ENCODE measurements at places on chromosomes 13 and 19.

GRCh38 chr19:38977445-38978325, 2.1 kb upstream of the FBXO17 start:
- DNase-seq = peak; percentile 53

GRCh38 chr13:50518781-50519201, 324.7 kb downstream of the DLEU7 start:
- DNase-seq = no peak

DNA sequence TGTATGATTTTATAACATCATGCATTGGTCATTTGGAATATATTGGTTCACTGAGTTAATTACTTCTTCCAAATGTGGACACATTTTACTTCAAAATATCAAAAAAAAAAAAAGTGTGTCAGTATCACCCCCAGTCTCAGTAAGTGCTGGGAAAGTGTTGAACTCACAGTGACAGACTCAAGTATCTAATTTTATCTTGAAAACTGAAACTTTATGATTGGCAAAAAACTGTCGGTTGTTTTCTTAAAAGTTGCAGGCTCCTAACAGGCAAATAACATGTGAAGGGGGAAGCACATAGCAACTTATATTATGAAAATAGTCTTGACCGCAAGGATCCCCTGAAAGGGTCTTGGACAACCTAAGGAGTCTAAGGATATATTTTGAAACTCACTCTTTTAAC, 33.5 kb upstream of the TPP2 start:
- no peak for DNase-seq

DNA sequence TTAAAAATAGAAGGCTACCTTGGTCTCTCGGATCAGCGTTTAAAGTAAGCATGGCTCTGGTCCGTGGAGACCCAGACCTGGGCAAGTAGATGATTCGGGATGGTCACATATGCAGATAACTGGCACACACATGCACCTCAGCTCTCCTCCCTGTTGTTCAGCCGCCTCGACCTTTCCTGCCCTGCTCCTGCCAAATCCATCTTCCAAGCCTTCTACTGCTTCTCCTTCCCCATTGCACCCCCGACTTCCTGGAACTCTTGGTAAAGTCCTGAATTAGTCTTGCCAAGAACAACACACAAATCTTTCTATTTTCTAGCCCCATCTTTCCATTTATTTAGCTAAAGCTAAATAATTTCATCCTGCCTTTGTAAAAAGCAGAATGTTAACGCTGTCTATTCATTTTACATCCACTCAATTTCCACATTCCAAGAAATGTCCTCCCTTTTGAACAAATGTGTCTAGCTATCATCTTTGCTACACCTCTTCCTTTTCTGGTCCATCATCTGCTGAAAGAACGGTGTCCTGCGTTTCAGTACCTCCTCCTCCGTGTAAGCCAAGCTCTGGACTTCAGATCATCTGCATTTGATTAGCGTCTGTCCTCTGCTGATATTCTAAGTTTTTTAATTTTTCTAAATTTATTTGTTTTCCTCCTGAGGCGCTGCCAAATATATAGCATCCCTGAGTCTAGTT, 92.5 kb downstream of the ZIC5 start:
- no peak for DNase-seq

GRCh38 chr19:21569494-21569865, 64.1 kb downstream of the ZNF429 start:
- no peak for DNase-seq

DNA sequence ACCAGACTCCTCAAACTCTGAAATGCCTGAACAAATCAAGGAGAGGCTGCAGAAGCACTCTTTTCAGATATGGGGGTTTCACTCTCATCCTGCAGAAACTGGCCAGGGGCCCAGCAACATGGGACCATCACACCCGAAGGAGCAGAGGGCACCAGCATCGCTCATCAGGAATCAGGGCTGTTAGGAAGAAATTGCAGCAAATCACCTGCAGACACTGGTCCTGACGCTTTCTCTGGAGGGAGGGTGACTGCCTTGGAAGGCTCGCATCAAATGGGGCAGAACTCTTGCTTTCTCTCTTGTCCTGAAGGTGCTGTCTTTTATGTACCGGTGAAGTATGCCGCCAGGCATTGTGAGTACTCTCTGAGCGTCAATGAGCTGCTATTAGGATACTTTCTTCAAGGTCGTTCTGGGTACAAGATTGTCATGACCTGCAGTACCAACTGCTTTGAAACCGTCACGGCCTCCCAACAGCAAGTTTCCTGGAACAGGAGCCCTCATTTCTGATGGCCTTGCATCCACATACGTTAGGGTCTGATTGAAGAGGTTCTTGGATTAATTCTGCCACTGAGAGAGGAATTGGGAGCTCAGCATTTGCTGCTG, 155.7 kb upstream of the SOX1 start:
- DNase-seq = no peak

DNA sequence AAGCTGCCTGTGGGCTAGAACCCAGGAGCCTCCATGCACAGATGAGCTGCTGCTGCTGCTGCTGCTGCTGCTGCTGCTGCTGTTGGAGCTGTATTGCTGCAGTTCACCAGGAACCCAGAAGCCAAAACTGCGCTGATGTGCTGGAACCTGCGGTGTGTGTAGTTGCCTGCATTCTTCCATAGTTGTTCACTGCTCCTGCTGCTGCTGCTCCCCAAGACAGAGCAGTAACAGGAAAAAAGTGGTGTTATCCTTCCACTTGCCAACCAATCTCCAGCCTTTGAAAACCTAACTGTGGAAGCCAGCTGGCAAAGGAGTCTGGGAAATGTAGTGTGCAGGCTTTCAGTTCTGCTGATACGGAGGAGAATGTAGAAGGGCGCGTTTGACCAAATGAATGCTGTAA, 37.9 kb downstream of the ARHGAP35 start:
- DNase-seq = no peak

GRCh38 chr19:58568453-58569130, 4.5 kb downstream of the MZF1 start:
- DNase-seq = no peak

DNA sequence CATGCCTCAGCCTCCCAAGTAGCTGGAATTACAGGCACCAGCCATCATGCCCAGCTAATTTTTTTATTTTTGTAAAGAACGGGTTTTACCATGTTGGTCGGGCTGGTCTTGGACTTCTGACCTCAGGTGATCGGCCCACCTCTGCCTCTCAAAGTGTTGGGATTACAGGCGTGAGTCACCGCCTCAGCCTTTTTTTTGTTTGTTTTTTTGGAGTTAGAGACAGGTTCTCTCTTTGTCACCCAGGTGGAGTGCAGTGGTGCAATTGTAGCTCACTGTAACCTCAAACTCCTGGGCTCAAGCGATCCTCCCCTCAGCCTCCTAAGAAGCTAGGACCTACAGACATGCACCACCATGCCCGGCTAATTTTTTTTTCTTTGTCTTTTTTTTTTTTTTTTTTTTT, 15.6 kb upstream of the NOTCH3 start:
- no peak for DNase-seq

DNA sequence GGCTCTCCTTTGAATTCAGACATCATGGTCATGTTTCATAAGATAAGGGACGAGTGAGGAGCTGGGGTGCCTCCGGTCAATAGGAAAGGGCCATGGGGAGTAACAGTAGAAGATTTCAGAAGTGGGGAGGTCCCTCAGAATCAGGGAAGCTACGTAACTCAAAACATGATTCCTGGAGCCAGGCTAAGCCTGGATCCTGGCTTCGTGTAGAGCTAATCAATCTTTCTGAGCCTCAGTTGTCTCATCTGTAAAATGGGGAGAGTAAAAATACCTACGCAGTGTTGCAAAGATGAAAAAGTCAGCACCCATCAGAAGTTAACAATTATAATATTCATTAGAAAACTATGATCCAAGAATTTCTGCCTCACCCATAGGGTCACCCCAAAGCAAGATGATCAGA, 106.5 kb downstream of the CACNA1A start:
- no peak for DNase-seq

DNA sequence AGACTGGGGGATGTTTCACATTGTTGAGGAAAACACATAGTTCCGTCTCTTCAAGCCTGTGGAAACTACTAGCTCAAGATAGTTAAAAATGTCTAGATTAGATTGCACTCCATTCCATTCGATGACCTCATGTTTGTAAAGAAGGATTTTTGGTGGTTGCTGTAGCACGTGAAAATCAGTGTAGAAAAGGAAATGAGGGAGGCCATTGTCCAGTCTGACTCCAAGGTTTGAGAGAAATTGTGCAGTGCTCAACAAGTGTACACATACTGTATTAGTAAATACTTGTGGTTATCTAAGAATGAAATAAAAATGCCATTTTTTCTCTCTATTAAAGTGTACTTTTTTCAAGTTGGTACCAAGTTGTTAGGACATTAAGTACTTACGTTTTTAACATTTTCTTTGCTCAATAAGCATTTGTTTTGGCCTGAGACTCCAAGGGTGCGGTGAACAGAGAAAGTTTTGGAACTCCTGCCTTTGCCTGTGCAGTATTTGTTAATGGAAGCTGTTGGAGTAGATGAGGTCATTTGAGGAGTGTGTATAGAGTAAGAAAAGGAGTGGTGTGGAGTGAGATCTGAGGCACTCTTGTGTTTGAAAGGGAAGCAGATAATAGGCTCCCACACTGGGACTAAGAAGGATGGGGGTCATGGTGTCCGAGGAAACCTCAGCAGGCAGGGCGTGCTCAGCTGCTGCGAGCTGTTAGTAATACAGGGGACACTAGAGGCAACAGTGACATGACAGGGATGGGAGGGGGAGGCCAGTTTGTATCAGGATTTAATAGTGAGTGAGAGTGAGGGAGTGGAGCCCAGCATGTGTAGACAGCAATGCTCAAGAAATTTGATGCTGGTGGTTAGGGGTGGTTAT, 4.4 kb downstream of the WASF3 start:
- DNase-seq = no peak

GRCh38 chr19:50926144-50926543, 14.9 kb upstream of the KLK4 start:
- no peak for DNase-seq

GRCh38 chr13:46903748-46904147, 6.9 kb upstream of the HTR2A start:
- no peak for DNase-seq

DNA sequence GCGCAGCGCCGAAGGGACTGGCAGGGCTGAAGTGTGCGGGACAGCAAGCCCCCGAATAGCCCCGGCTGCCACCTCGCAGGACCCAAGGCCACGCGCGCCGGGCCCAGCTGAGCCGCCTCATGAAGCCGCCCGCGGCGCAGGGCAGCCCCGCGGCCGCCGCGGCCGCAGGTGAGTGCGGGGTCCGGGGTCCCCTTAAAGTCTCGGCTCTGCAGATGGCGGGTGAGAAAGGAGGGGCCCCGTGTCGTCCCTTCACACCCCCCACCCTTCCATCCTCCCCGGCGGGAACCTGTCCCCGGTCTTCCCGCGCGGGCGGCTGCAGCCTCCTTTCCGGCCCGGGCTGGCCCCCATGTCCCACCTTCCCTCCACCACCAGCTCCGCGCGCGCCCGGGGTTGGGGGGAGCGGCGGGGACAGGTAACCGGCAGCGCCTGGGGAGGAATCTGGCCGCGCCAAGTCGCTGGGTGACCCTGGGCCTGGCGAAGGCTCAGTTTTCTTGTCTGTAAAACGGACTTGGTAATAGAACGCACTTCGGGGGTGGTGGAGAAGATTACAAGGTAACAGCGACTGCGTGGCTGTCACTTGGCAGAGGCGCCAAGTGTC, 338 bp downstream of the RGCC start:
- no peak for DNase-seq

DNA sequence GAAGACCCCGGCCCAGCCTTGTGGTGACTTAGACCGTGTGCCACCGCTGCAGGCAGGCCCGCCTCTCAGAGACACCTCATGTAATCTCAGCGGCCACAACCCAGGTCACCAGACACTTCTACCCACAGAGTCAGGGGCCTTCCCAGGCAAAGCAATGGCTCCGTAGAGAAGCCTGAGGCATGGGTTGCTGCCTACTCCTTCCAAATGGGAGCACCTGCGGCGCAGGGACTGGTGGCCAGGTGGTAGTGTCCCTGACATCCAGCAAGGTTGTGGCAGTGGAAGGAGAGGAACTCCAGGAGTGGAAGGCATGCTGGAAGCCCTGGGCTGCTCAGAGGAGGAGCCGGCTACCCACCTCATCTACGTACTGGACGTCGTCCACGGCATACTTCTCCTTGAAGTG, 21.0 kb downstream of the PEPD start:
- no peak for DNase-seq

- DNase-seq = no peak
Observed at GRCh38 chr19:10708291-10708690, 7.1 kb downstream of the QTRT1 start.

GRCh38 chr19:31073485-31074198, 275.6 kb downstream of the TSHZ3 start:
- no peak for DNase-seq

DNA sequence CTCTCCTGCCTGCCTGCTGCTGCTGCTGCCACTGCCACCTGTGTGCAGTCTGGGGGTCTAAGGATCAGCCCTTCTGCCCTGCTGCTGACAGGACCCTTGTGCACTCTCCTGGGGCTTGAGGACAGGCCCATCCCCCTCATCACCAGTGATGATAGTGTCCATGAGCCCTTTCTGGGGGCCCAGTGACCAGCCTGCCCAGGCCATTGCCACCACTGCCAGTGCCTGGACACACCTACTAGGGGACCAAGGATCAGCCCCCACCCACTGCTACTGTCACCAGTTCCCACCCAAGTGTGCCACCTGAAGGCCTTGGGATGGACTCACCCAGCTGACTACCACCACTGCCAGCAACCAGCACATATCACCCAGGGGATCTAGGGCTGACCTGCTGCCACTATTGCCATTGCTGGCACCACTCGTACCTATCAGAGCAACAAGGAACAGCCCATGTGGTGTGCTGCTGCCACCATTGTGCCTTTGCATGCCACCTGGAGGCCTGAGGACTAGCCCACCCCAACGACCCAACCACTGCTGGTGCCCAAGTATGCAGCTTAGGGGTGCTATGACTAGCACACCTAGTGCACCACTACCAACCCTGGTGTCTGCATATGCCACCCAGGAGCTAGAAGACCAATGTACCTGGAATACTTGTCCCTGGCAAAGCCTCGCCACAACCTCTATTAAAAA, 994.3 kb downstream of the PCDH17 start:
- no peak for DNase-seq
